ENCODE measurements at places on chromosomes 1 and 21. TPM values are rescaled to one million over a fixed set of nuclear protein-coding genes. Genes with fewer than 3 reads are reported as not detected.

DMRTA2 gene
- not detected for polyA plus RNA-seq

FCMR gene
- polyA plus RNA-seq, result 2.4 TPM

GRCh38 chr1:47830641-47831333, 166.4 kb downstream of the TRABD2B start:
- no peak for DNase-seq

GRCh38 chr1:151898519-151898991, 10.8 kb downstream of the THEM4 start:
- no peak for DNase-seq

GRCh38 chr1:71676979-71677925, 596.4 kb upstream of the ZRANB2 start:
- no peak for DNase-seq

Measured in right renal cortex interstitium (tissue), 3 donors.